ENCODE measurements at places on chromosomes 3 and 15.
A peak's percentile ranks its signal among the peaks of the same experiment; 100 is the strongest.

- no peak for DNase-seq
Measured at GRCh38 chr3:170476291-170476690, 57.6 kb downstream of the CLDN11 start.

- DNase-seq, result no peak
Measured at GRCh38 chr3:136856665-136857064, 5.3 kb upstream of the NCK1 start.

DNA sequence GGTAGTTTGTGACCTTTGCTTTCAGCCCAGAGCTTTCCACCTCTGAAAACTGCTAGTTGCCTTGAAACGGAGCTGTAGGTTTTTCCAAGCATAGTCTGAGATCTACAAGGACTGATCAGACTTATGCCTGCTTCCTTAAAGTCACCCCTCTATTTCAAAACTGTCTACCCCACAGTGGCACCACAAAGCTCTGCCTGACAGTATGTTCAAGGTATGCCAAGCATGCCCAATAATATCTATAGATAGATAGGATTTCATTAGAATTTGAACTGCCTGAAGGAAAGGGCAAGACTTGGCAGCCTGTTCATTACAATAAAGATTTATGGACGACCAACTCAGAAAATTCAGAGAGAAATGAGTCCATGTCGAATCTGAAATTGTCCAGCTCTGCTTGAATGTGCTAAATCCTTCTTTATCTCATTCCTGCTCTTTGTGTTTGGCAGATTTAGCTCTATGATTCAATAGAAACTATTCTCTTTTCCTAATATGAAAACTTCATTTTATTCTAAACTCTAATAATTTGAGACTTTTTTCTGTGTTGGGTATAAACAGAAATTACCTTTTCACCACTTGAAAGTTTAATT lies 227.6 kb upstream of the TBC1D5 start:
- no peak for DNase-seq

DNA sequence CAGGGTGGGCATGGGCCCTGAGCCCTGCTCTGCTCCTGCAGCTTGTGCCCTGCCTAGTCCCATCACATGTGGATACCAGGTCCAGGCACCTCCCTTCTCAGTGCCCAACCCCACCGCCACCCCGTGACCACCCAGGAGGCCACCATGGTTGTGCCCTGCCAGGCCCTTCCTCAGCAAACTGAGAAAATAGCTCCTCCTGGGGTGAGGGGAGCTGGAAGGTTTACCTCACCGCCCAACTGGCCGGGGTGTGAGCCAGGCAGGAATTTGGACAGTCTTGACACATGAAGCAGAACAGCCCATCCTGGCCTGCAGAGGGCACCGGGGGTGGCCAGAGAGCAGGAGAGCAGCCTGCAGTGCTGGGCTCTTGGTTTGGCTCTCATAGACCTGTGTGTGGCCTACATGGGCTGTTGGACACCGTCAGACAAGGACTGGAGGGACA lies 11.4 kb upstream of the C3orf22 start:
- no peak for DNase-seq

GRCh38 chr15:50916400-50916799 lies 7.9 kb downstream of the AP4E1 start:
- no peak for DNase-seq

DNA sequence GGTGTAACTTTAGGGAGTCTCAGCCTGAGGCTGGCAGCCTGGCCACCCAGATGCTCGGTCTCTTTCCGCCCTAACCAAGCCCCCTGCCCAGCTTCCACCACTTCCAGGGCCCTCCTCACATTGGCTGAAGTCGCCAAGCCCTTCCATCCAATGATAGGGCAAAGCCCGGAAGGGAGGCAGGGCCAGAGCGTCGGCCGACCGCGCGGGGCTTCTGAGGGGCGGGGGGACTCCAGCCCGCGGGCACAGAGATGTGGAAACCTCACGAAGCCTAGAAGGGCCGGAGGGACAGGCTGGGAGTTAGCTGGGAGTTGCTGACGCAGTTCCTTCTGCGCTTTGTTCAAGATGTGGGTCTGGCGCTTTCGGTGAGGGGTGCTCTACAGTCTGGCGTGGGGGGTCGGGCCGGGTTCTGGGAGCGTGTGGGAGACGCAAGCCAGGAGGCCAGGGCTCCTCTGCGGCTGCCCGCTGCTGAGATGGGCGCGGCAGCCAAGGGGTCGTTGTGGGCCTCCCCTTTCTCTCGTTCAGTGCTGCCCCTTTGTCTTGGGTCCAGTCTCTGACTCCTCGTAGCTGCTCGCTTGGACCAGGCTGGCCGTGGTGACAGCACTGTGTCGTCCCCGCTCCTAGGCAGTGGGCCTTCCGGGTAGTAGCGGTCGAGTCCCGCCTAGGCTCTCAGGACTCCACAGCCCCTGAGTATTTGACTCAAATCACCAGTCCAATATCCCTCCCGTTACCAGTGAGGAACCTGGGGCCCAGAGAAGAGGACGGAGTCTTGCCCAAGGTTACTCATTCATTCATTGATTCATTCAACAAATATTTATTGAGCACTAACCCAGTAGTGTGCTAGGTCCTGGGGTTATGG lies at the start of gene ZNF660:
TSS of gene ZNF660 (plus strand) at position 319 of the 856 bp plus-strand sequence. CDS start 9,230 bp downstream, outside the sequence.
- DNase-seq, result no peak

DNA sequence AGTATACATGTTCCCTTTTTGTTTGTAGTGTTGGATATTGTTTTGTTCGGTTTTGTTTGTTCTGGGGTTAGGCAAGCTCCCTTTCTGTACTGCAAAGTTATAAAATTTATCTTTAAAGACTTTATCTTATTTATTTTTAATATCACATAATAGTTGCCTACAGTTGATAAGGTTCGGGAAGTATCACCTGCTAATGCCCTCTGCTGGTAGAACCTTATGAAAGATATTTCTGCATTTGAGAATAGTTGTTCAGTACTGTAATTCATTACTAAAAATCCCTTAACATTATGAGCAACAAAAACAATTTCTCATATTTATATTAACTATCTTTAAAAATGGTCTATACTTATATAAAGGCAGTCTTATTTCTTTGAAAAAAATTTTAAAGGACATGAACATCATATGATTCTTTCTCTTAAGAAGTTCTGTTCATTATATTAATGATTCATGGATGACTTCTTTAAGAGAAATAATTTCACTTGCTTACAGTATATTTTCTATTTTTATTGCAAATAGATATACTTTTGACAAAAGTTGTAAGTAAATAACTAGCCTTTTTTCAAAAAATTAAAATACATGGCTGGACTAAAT lies 1126.8 kb downstream of the SI start:
- no peak for DNase-seq

GRCh38 chr3:66361356-66361755 lies 139.5 kb downstream of the LRIG1 start:
- no peak for DNase-seq

DNA sequence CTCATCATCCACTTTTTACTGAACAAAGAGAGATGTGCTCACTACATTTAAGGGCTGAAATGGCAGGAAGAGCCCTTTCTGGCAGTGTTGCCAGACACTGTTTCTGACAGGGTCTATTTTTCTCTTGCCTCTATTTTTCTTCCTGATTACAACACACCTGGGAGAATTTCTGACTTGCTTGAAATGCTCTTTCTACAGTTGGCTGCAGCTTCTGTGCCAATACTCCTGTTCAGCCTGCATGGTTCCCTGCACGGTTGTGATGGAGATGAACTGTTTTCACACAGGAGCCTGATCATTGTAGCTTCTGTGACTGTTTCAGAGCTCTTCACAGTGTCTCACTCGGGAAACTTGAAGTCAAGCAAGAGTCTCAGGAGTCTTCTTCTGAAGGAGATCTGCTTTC lies 83.0 kb upstream of the DLG1 start:
- no peak for DNase-seq

- no peak for DNase-seq
Measured at GRCh38 chr3:184352149-184352785, 9.1 kb downstream of the CLCN2 start.

DNA sequence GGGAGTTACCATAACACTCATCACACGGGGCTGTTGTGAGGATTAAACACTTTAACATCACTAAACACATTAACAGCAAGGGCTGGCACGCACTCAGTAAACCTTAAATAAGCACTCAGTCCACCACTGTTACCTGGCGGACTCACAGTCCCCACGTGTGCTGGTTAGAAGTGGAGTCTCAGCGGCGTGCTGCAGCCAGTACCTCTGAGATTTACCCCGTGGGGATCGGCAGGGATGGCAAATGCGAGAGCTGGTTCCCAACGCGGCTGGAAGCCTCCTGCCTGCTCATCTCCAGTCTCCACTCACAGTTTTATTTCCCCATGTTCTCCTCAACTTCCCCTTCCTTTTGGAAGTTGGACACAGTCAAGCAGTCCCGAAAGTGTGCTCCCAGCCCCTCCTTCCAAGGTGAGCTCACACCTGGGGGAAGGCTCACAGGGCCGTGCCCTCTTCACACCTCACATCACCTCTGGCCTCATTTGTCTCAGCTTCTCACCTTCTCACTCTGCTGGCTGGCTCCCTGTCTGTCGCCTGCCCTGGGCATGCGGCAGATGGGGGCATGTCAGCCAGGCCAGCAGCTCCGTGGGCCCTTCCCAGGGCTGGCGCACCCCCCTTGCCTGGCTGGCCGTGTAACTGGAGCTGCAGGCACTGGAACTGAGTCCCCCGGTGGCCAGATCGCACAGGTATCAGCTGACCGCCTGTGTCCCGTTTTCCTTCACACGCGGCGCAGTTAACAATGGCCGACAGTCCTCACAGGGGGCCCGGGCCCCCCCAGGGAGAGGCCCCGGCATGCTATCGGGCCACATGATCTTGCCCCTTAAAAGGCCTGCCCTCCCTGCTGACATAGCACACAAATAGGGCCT lies 87.1 kb downstream of the WNT7A start:
- DNase-seq, result no peak

DNA sequence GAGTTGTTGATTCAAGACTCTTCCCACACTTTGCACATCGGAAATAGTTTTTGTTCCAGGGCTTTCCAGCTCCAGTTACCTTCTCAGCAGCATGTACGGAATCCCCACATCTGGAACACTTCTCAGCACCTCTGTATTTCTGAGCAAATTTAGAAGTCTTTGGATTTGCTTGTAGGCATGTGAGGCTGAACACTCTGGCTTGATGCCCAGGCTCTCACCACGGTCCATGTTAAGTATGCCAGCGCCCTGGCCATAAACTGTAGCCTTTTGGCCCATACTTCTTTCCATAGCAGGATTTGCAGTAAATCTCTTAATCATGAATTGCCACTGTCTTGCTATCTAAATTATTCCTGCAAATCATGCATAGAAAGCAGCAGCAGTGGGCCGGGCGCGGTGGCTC lies 24.4 kb downstream of the ATP2C1 start:
- no peak for DNase-seq

DNA sequence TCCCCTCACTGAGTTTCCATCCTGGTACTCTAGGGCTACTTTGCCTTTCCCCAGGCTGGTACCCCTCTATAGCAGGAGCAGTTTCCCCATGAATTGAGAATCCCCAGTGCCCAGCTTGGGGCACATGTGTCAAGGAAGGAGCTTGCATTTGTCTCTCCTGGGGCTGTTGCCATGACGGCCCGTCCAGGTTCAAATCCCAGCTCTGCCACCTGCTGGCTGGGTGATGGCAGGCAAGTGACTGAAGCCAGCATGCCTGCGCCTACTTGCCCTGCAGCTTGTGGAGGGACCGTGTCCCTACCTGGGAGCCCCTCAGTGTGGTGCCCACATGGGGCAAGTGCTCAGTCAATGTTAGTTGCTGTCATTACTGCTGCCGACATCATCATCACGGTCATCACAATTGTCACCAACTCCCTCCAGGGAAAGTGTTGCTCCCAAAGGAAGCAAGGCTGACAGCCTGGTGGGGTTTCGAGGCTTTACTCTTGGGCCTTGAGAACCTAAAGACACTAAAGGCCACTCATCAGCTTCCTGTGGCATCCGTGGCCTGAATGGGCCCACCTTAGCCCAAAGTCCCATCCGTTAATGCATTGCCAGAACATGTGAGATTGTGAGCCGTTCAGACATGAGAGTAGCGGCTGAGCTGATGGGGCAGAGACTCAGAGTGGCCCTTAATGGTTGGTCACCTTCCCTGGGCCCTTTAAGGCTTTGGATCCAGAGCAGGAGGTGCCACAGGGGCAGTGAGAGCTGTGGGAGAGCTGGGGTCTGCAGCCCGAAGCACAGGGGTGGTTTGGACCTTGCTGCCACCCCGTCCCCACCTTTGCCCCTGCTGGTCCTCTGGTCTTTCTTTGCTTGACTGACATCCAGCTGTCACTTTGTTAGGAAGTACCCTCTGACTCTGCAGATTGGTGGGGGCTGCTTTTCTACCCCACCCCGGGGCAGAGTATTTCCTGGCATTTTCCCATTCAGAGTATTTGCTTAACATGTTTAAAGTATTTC lies 144.4 kb downstream of the DNAJB8 start:
- peak; percentile 41 for DNase-seq

DNA sequence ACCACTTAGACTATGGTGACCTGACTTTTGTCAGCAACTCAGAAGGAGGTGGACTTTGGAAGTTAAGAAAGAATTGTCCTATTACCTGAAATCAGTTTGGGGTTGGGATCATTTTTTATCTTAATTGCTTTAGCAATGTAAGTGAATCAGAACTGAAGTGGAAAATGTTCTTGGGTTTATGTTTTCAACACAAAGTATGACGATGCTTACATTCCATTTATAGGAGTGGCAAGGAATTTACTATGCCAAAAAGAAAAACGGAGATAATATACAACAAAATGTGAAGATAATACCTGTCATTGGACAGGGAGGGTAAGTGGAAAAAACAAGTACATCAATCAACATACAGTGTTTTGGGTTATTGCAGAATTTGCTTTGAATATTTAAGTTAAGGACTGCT lies 116.1 kb downstream of the PDE8A start:
- DNase-seq, result no peak

DNA sequence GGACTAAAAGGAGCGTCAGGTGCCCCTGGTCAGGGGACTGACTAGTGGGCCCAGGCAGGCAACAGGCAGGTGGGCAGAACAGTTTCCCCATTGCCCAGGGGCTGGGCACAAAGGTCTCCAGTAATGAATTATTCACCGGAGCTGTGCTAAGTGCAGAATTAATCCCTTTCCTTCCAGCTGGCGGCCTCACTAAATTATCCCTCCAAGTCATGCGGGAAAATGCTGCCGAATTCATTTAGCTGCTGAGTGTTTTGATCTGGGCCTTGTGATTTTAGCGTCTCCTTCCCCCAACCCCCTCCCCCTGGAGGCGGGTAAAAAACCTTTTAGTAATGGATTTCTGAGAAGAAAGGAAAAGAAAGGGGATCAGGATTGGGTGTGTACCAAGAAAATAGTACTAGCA lies 47.2 kb downstream of the CCDC33 start:
- DNase-seq, result no peak

DNA sequence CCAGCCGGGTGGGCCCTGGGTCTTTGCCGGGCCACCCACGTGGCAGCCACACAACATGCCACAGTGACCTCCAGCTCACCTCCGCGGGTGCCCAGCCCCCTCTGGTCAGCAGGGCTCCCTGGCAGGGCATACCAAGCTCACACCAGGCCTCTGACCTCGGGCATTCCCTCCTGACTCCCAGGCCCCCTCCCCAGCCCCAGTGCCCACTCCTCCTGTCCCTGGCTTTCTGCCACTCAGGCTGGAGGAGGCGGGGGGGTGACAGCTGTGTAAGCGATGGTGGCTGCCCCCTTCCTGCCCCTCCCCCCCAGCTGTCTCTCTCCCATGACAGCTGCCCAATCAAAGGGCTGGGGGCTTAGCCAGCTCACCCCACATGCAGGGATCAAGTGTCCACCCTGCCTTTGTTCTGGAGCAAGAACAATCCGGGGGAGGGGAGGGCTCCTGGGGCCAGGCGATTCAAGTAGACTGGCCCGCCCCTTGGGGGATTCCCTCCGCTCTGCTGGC lies 3.3 kb downstream of the PCBP4 start:
- DNase-seq, result no peak

GRCh38 chr3:113070072-113070640 lies 79.4 kb downstream of the GTPBP8 start:
- DNase-seq, result no peak
